ENCODE measurements at places on chromosomes 1 and 21. TPM values are rescaled to one million over a fixed set of nuclear protein-coding genes. Genes with fewer than 3 reads are reported as not detected.
A peak's percentile ranks its signal among the peaks of the same experiment; 100 is the strongest.

The TEX38 gene
- not detected for total RNA-seq

DNA sequence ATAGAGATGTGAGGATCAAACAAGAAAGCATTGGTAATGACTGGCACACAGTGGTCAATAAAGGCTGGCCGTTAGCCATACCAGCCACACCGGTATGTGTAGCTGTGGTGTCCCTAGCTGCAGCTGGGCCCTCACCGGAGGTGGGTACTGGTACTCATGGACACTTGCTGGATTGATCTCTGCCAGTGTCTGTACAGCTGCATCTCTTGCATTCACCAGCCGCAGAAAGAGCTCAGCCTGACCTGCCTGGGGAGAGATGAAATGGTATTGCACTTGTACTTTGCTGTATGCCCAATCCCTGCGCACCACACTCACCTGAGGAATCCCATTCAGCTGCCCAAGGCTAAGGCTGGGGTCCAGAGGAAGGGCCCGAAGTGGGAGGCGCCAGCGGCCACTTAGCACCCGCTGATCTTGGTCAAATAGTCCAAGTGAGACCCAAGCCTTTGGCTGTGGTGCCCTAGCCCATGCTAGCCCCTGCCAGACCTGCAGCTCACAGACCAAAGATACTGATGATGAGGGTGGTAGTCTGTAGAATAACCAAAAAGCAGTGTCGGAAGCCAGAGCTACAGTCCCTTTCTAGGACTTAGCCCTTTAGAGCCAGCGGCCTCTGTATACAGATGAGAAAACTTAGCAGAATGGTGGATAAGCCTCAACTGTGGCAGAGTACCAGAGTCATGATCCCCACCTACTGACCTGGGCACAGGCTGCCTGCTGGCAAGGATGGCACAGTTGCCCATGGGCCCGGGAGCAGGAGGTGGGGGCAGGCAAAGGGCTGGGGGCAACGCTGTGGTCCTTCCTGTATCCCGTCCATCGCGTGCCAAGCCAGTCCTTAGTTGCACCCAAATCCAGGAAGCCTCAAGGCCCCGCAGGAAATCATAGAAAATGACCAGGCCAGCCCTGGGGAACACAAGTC is 3.0 kb downstream of the CCDC17 start:
- DNase-seq: no peak

GRCh38 chr1:165253818-165254254 is 102.7 kb downstream of the LMX1A start:
- DNase-seq: no peak

DNA sequence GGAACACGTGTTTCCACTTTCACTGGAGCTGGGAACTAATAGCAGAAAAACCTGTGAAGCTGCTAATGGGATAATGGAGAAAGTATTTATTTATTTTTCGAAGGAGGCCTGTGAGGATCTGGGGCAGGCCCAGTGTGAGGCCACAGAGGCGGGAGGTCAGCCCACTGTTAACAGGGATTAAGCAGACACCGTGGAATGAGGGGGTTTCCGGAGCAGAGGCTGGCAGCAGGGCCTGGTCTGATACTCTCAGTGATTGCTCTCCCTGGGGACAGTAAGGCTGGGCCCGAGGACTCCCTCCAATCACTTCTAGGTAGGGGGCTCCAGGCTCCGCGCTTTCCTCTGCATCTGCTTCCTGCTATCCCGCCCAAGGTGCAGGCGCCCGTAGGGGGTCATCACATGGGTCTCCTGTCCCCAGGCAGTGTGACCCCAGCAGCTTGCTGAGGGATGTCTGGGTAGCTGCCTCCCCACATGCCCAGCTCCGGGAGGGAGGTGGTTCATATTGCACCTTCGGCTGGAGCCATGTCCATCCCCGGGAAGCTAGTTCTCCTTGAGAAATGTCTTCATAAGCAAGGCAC is 28.8 kb upstream of the CDCA8 start:
- DNase-seq: no peak

DNA sequence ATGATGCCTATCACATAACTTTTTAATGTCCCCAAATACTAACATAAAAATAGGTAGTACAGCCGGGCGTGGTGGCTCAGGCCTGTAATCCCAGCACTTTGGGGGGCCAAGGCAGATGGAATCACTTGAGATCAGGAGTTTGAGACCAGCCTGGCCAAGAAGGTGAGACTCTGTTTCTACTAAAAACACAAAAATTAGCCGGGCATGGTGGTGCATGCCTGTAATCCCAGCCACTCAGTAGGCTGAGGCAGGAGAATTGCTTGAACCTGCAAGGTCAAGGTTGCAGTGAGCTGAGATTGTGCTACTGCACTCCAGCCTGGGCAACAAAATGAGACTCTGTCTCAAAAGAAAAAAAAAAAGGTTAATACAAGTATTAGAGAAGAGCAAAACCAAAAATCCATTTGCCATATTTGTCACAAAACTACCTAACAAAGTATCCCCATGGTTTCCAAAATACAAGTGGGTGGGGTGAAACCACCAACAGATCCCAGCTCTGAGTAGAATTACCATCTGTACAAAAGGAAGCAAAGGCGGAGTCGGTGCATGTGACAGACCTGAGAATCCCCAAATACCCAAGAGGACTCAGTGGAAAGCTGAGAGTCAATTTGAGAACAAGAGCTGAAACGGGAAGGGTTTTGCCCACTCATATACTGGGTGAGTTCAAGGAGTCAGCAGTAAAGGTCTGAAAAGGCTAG is 113.2 kb downstream of the TOMM20 start:
- DNase-seq: no peak

DNA sequence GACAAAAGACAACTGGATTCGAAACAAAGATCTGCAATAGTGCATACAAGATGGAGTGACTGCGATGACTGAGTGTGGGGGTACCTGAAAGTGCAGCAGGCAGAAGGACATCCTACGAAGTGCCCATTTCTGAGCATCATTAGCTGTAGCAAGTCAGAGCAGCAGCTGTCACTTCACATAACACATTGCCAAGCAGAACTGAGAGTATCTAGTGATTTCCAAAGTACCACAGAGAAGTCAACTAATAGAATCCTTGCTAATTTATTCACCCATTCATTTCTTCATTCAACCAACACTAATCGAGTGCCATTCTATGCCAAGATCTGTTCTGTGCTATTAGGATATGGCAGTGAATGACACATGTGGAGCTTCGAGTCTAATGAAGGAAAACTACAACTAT is 31.6 kb upstream of the CAMSAP2 start:
- no peak for DNase-seq

The OR2L5 gene
- 0.19 TPM for total RNA-seq

- DNase-seq: no peak
Measured at GRCh38 chr1:35449334-35450008, 107.7 kb downstream of the KIAA0319L start.

DNA sequence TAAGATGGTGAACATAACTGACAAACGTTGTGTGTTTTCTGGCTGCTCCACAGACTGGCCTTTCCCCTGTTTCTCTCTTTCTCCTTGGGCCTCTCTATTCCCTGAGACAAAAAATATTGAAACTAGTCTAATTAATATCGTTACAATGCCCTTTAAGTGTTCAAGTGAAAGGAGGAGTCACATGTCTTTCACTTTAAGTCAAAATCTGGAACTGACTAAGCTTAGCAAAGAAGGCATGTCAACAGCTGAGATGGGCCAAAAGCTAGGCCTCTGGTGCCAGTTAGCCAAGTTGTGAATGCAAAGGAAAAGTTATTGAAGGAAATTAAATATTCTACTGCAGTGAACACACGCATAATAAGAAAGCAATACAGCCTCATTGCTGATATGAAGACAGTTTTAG is 32.2 kb upstream of the FCRL3 start:
- DNase-seq: no peak

- no peak for DNase-seq
Measured at GRCh38 chr21:45326169-45326851, 38.6 kb upstream of the POFUT2 start.

DNA sequence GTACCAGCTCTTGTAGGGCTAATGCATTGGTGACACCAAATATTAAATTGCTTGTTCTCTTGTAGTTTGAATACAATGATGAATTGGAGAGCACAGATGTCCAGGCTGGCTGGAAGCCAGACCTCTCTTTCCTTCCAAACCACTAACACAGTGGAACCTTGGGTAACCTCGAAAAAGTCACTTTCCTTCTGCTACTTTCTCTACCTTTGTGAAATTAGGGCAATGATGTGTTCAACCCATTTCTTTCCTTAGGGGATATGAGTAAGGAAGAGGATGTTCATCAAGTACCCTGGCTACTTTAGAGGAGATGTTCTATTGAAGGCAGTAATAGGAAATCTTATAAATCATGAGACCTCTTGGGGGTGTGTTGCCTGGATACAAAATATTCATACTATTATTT is 55.7 kb downstream of the XCL2 start:
- DNase-seq: no peak

DNA sequence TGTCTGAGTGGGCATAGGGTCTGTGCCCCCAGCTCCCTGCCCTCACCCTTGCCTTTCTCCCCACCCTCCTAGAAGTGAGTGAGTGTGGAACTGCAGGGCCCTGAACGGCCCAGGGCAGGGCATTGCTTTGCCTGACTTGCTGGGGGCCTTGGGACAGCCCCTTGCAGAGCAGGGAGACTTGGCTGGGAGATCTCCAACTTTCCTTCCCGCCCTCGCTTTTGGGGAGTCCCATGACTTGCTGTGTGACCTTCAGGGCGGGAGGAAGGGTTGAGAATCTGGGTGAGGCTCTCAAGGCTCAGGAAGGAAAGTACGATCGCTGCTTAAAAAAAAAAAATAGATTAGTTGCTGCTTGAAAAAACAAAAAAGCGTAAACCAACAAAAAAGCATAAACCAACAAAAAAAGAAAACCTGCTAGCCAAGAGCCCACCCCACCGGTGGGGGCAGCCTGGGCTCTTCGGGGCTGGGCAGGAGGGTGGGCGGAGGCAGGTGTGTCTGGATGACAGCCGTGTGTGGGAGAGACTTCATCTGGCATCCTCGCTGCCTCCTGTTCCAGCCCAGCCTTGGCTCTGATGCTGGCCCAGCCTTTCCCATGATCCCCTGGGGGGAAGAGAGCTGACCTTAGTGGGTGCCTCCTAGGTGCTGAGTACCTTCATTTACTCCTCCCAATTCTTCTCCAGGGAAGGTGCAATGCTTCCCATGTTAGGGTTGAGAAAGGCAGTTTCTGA is 6.5 kb downstream of the NBL1 start:
- DNase-seq: no peak

DNA sequence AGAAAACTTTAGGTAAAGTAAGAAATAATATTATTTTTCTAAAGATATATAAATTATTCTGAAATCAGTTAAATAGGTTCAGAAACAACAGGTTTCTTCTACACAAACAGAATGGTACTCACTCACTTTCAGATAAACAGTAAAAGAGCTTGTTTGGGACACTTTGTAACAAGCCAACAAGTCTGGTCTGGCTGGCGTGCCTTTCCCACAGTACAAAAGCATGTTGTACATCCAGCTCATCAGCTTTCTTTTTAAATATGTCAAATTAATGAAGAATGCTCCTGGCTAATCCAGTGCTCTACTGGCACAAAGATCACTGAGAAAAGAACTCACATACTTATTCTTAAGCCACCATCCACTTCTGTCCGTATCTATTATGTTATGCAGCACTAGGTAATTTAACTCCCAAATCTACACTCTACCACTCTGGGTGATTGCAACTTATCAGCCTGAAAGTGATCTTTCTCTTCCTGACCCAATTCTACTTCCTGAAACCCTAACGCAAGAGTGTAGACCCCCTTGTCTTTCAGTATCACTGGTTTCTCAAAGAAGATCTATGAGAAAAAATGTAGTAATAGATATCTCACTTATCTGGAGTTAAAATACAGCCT is 32.6 kb downstream of the TRIT1 start:
- no peak for DNase-seq

DNA sequence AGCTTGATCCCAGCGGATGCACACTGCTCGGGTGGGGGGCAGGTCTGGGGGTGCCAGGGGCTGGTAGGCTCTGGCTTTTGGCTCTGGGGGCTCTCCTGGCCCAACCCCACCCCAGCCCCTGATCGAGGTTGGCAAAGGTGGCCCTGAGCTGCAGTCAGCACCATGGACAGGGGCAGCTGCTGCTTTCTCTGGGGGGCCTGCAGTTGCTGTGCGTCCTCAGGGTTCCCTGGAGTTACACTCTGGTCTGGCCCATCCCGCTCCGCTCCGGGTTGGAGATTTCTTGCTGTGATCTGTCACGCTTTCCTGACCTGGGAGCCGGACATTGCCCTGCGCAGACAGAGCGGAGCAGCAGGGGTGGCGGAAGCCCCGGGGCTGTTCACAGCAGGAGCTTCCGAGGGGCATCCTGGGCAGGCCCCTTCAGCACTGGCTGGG is 8.0 kb upstream of the PLCH2 start:
- DNase-seq: peak; percentile 51

The CRB1 gene
- total RNA-seq: 0.69 TPM

- no peak for DNase-seq
Measured at GRCh38 chr1:110580244-110580643, 25.9 kb downstream of the KCNA2 start.

- DNase-seq: no peak
Measured at GRCh38 chr21:18772404-18772803, 368.8 kb upstream of the TMPRSS15 start.

All from naive thymus-derived CD8-positive, alpha-beta T cell (primary cell).